ENCODE measurements at places on chromosomes 11 and 22.

GRCh38 chr11:11458485-11458884 is 105.4 kb upstream of the CSNK2A3 start:
- no peak for DNase-seq

DNA sequence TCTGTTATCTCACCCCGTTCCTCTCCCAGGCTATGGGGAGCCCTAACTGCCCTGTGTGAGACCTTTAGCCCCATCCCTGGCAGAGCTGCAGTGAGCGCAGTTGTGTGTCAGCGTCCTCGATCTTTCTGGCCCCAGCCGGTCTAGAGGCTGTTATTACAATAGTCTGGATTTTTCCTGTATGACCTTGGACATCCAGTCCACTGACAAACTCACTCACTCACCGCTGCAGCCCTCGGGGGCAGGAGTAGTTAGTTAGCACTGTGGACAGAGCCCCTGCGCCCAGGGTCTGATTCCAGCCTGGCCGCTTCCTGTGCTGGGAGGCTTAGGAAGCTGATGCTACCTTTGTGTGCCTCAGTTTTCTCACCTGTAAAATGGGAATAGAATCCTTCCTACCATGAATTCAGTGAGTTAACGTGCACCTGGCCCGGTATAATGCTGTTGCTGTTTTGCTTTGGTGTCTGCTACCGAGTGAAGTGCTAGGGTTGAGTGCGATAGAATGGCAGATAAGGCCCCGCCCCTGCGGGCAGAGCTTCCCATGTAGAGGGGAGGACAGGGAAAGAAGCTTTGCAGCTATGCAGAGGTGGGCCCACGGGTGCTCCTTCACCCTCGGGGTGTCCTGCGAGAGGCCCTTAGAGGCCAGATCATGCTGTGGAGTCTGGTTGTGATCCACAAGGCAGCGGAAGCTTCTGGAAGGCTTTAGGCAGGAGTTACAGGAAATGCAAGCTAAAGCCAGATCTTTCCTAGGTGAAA is 3.0 kb downstream of the LRP5 start:
- DNase-seq = no peak

DNA sequence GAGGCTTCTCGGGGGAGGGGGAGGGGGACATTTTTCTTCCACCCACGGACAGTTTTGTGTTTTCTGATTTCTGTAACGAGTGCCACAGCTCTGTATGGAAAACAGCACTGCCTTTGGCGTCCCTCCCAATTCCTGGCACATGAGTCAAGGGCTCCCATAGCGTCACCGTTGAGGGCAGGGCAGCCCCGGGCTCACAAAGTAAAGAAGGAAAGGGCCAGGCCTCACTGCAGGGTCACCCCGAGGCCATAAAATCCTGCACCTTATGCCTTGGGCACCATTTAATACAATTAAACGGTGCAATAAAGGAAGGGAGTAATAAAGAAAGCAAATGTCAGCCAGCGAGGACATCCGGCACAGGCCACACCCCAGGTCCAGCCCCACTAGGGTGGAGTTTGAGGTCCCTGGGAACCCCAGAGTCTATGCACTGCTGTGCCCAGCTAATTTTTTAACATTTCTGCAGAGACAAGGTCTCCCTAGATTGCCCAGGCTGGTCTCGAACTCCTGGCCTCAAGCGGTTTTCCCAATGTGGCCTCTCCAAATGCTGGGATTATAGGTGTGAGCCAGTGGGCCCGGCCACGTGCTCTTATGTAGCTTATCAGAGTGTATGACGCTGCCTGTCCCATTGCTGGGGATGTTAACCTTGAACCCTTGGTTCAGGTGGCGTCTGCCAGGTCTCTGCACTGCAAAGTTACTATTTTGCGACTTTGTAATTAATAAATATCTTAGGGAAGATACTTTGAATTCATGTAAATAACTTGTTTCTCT is 13.6 kb upstream of the MUC2 start:
- DNase-seq = peak; percentile 76

GRCh38 chr11:88536616-88537265 is 199.2 kb upstream of the CTSC start:
- no peak for DNase-seq

- no peak for DNase-seq
These were observed 9.0 kb upstream of the MUC5AC start for GRCh38 chr11:1148752-1149180.

DNA sequence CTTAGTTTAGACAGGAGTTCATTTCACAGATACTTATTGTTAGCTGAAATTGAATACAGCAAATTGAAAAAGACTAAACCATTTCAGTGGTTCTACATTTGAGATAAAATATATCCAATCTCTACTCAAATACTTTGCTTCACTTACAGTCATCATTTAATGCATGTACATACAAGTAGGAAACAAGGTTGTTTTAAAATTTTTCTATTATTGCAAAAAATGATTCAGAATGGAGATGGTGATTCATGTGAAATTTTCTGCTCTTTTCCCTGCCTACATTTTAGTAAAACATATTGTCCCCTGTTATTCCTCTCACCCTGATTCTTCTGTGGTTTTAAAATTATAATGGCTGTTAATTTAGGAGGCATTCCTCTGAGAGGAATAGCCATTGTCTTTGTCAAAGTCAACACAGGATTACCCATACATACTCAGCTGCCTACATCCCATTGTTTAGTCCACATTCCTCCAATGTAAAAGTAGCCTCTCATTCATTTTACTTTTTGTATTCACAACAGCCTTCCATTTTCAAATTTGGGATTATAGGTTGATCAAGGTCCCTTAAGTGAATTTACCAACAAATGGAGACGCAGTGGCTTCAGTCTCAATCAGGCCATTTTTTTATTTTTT is 60.1 kb downstream of the TRPC6 start:
- DNase-seq = no peak

GRCh38 chr11:5815534-5815933 is 6.8 kb downstream of the OR52N2 start:
- DNase-seq = no peak

DNA sequence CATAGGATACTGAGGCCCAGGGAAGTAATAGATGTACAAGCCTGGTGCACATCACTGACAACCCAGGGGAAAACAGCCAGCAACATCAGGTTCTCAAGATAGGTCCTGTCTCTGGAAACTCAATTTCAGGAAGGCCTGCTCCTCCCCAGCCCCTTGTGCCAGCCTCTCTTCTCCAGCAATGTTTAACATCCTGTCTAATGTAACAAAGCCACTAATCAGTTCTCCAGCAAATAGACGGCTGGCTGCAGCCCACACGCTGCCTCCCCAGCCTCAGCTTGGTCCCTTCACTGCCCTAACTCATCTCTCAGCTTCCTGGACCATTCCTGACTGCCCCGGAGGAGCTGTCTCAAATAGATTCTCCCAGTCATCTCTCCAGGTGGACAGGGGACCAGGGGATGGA is 37.8 kb downstream of the RPL27A start:
- peak; percentile 22 for DNase-seq

DNA sequence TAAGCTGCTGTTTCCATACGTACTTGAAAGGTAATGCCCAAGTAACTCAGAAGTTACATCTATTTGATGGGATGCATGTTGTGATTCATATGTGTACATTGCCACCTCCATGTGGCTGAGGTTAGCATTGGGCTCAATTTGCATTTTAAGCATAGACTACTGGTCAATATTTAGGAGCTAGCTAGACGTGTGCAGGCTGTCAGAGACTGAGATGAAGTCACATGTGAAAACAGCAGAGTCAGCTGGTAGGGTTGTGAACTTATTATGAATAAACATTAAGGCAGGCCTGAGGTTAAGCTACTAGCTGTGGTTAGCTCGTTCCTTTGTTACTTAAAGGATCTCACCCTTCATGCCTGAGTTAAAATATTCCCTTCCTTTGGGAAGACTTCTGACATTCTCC is 114.5 kb upstream of the MTNR1B start:
- no peak for DNase-seq

- no peak for DNase-seq
These were observed 92.1 kb downstream of the ZBTB16 start for GRCh38 chr11:114151631-114152030.

DNA sequence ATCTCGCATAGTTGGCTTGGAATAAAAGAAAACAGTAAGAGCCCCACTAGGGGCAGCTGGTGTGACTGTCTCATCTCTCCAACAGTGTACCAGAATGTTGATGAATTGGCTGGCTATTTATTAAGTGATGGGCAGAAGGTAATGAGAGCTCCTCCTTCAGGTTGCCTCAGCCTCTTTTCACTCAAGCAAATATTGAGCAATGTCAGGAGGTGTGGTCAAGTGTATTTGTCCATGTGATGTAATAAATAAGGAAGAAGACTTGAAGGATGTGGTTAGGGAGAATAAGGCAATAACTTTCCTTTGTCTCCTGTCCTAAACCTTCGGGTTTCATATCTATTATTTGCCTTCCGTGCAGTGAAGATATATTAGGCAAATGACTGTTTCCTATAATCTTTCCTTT is at the start of gene TCN1:
Gene TCN1 (minus strand): TSS at position 91 of the 400 bp plus-strand sequence. CDS start 17 bp downstream, at position 74.
- no peak for DNase-seq

DNA sequence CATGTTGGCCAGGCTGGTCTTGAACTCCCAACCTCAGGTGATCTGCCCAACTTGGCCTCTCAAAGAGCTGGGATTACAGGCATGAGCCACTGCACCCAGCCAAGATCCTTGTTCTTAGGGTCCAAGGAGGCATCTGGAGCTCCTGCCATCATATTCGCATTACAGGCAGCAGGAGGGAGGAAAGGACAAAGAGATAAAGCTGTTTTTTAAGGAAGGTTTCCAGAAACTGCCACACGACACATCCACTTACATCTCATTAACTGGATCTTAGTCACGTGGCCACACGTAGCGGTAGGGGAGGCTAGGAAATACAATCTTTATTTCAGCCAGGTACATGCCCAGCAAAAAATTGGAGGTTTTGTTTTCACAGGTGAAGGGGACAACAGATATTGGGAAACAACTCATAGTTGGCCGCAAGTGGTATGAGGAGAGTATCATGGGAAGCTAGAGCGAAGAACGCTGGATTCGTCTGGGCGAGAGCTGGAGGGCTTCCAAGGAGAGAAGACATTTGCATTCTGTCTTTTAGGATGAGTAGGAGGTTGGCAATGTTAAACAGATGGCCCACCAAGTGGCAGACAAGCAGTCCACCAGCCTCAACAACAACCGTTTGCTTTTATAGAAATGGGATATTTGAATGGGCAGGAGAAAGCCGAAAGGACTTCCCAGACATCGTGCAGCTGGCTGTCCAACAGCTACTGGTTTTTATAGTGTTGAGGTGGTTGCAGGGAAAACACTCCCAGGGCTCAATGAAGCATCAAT is 39.2 kb upstream of the DMC1 start:
- no peak for DNase-seq

- DNase-seq = no peak
These were observed 451 bp downstream of the CDC45 start for GRCh38 chr22:19480173-19480568.

DNA sequence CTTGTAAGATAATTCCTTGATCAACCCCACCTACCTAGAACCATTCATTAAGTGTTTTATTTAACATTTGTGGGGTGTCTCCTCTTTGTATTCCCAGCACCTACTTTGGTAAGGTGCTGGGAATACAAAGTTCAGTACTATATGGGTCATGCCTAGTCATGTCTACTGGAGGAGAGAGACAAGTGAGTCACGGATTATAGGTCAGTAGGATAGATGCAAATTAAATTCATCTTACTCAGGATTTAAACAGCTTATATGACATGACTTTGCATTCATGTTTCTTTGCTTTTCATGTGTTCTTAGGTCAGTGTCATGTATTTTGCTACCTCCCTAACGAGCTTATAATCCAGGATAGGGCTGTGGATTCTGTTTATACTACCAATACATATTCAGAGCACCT is 3.4 kb upstream of the FADS1 start:
- DNase-seq = peak; percentile 24

- peak; percentile 18 for DNase-seq
These were observed 16.6 kb upstream of the ARHGAP20 start for GRCh38 chr11:110728883-110729282.

DNA sequence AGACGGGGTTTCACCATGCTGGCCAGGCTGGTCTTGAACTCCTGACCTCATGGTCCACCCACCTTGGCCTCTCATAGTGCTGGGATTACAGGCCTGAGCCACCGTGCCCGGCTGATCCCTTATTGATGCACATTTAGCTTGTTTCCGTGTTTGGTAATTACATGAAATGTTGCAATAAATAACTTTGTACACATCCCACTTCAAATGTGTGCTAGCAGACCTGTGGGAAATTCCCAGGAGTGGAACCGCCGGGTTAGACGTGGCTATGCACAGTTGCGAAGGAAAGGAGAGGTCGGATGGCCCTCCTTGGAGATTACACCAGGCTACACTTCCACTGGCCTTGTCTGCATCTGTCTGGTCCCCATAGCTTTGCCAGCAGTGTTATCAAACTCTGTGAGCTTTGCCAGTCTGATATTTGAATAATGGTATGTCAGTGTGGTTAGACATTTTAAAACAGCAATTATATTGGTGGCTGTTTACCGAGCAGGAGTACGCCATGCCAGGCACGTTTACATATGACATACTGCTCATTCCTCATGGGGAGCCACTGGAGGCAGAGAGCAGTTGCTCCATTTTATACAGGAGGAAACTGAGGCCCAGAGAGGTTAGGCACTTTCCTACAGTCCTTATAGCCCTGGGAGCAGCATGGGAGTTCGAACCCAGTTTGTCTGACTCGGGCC is 27.2 kb upstream of the SYT7 start:
- no peak for DNase-seq

DNA sequence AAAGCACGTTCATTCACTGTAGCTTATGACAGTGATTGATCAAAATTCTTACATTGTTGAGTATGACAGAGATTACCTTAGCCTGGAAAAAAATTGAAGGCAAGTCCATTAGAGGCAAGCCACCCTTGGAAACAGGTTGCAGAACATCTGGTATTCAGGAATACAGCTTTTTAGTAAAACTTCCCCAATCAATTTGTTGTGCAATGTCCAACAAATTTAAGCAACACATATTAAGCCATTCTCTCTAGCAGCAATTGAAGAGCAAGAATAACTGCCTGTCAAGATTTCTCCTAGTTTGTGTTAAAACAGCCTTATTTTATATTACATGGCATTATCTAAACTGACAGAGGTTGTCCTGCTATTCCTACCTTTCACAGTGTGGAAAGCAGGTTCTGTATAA is 37.0 kb downstream of the BCL2L13 start:
- no peak for DNase-seq

DNA sequence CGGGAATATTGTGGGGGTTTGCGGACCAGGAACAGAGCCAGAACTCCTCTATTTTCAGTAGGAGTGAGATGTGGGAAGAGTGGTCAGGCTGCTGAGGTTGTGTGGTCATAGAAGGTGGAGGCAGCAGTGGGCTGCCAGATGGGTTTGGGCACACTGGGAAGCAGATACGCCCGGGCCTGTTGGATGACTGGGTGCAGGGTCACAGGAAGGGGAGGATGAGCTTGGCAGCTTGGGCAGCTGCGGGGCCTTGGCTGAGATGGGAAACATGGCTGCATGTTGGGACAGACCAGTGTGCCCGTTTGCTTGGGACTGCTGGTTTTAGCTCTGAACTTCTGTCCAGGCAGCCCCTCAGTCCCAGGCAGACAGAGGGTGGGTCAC is 11.4 kb downstream of the SHANK3 start:
- no peak for DNase-seq

GRCh38 chr11:75539459-75540334 is 14.0 kb upstream of the GDPD5 start:
- no peak for DNase-seq

- no peak for DNase-seq
These were observed 309.4 kb upstream of the ZC3H12C start for GRCh38 chr11:109783840-109784239.

- DNase-seq = no peak
These were observed 120.9 kb upstream of the B3GAT1 start for GRCh38 chr11:134532921-134533421.

GRCh38 chr22:17369439-17370025 is at the start of gene CECR2:
Gene CECR2 (plus strand): TSS chr22:17369460. CDS start chr22:17369784, 324 bp downstream.
- no peak for DNase-seq

All from fibroblast of skin of right quadriceps (primary cell).